HuH-7.5 (cell line): ENCODE measurements at places on chromosomes 16 and 17.

- no peak for DNase-seq
Observed at GRCh38 chr16:57192146-57192545, 6.0 kb downstream of the RSPRY1 start.

GRCh38 chr17:82767041-82767754 is 15.3 kb downstream of the TBCD start:
- peak; percentile 54 for DNase-seq

GRCh38 chr16:47392081-47392480 is 68.8 kb downstream of the ITFG1 start:
- no peak for DNase-seq

DNA sequence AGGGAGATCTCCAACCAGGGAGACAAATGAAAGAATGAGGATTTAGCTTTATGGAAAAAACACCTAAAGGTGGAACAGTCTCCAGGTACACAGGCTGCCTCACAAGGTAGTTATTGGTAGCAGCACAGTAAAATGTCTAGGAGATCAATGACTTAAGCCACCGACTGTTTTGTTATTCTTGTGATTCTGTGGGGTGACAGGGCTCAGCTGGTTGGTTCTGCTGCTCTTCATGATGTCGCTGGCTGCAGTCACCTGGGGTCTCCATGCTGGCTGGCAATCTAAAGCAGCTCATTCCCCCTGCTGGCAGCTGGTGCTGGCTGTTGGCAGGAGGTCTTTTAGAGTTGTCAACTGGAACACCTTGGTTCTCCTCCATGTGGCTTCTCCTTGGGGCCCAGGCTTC is 69.2 kb downstream of the FOXL1 start:
- DNase-seq, result no peak

- no peak for DNase-seq
Observed at GRCh38 chr17:29162909-29163341, 17.3 kb downstream of the MYO18A start.

GRCh38 chr16:67150833-67151396 is at the start of gene B3GNT9:
TSS of gene B3GNT9 (minus strand) at chr16:67150998. CDS start at chr16:67150485, 513 bp downstream.
- no peak for DNase-seq

DNA sequence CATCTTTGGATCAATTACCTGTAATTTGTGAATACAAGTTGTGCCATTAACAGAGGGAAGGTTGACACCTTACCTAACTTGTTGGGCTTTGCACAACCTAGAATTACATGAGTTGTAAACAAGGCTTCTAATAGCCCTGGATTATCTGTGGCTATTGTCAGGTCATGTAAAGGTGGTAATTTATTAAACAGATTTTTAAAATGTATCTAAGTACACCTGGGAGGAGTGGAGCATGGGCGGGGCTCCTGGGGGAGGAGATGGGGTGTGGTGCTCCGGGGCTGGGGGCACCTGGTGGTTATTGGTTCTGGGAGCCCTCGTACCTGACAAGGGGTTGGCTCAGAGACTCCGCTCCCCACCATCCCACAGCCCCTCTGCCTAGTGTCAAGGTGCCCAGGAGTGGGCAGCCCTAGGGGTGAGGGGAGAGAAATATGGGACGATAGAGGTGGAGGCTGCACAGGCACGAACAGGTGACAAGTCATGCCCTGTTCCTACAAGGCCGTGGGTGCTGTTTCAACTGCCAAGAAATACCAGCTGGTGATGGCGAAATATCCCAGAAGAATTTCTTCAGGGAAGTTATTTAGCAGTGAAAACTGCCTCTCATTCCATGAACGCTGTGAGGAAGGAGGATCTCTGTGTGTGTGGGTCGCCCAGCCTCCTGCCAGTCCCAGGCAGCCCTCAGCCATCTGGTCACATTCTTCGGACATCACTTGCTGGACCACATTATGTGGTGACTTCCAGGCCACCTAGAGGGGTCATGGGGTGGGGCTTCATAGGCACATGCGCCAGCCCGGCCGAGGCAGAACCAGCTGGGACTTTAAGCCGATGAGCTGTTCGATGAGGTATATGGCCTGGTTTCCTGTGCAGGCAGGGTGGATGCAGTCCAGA is 55.5 kb upstream of the IRX3 start:
- no peak for DNase-seq

- no peak for DNase-seq
Observed at GRCh38 chr16:19524616-19525384, 1.1 kb downstream of the CCP110 start.

DNA sequence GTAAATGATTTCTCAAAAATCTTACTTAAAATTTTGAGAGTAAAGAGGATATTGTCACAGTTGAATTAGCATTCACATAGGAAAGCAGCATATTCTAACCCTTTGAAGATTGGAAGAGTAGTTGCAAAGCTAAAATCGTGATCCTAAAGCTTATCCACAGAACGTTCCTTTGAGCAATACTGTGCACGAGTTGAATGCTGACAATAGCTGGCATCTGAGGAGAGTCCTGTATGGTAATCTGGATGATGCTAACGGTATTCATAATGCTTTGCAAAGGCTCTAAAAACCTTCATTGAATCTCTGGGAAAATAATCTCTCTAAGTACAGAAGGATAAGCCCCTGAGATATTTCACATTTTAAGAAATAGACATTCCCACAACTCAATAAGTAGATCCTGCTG is 354.6 kb downstream of the CDH8 start:
- DNase-seq, result no peak

- DNase-seq, result no peak
Observed at GRCh38 chr16:66952430-66953110, 8.5 kb upstream of the CES3 start.

GRCh38 chr17:4741544-4741943 is 1.8 kb upstream of the CXCL16 start:
- no peak for DNase-seq

DNA sequence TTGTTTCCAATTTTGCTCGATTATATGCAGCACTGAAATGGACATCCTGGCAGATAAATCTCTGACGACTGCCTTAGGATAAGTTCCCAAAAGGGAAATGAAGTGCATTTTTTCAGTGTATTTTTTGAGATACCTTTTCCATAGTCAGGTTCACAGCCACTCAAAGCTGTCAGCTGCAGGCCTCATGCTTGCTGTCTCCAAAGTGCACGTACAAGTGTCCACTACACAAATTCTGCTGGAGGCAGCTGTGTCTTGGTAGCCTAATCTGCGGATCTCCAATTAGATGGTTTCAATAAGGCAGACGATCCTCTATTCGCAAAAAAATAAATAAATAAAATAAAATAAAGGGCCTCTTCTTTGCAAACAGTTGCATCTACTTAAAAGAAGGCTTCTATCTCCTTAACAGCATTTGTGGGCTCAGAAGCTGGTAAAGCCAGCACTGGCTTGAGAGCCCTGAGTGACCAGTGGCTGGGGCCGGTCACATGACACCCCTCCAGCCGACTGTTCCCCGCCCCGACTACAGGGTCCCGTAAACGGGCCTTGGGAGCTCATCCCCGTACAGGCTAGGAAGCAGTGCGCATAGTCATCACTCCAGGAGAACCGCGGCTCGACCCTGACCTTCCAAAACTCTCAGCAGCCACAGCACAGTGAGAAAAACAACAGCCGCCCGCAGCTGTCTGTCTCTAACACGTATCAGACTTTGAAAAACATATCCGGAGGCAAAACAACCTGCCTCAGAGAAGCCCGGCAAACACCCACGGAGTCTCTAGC is 18.8 kb downstream of the RPH3AL start:
- DNase-seq, result no peak

GRCh38 chr16:81431554-81432353 is 12.9 kb upstream of the CMIP start:
- DNase-seq, result no peak

GRCh38 chr17:65389949-65390348 is 171.5 kb downstream of the AXIN2 start:
- no peak for DNase-seq

DNA sequence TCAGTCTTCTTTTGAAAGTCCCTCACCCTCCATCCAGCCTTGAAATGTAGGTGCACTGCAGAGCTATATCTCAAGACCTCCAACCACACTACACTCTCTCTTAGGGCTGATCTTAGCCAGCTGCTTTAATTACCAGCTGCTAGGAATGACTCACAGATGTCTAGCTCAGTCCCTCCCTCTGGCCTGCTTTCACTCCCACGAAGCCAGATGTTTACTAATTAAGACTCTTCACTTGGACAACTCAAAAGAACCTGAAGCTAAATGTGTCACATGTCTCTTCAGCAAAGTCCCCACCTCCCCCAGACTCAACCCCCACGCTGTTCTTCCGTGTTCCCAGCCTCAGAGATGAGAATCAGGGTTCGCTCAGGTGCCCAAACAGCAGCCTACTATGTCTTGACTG is 2.6 kb downstream of the GTF3C1 start:
- DNase-seq, result no peak

DNA sequence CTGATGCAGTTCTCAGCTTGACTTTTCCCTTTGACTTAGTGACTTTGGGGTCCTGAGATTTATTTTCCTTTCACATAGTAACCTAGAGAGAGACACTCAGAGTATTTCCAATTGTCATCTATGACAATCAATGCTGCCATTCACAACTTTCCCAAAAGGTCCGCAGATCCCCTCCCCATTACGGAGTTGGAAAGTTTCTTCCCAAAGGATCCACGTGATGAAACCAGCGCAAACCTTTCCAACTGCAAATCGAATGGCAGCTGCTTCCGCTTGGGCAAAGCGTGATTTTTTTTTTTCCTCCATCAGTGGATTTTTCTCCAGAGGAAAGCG is 538 bp upstream of the FCSK start:
- no peak for DNase-seq

- DNase-seq, result no peak
Observed at GRCh38 chr17:55794725-55795482, 44.1 kb downstream of the PCTP start.
